ENCODE measurements at places on chromosomes 1 and 21.
A peak's percentile ranks its signal among the peaks of the same experiment; 100 is the strongest.

- DNase-seq, result peak; percentile 41
Observed at GRCh38 chr1:50610563-50610962, 187.3 kb upstream of the DMRTA2 start.

GRCh38 chr1:177984136-177984525, 14.3 kb upstream of the SEC16B start:
- DNase-seq, result peak; percentile 25

- DNase-seq, result no peak
Observed at GRCh38 chr1:101841824-101842223, 154.9 kb downstream of the OLFM3 start.

GRCh38 chr1:239657291-239657690, 270.9 kb downstream of the CHRM3 start:
- no peak for DNase-seq

DNA sequence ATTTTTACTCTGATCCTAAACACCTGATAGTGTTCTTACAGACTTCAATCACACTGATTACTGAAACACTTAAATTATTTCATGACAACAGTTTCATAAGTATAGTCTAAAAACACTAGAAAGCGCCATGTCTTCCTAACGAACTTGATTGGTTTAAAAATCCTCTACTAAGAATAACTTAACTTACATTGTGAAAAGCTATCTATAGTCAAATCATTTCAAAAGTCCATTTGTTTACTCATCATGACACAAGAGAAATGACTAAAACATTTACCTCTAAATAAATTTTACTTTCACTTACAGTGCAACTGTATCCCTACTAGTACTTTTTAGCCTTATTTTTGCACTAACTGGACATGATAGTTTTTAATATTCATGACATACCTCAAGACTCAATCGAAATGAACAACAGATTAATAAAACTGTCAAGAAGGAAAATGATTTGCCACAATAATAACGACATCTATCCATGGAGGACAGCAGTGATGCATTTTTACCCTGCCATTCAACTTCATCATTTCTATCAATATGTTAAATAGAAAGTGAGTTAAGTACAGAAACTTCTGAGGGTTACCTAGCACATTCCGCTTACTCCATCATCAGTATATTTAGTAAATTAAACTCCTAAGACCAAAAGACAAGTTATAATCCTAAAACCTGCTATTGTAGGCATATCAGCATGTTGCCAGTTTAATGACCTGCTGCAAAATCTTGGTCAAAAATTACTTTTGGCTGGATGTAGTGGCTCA, 38.4 kb downstream of the AHCTF1 start:
- no peak for DNase-seq

DNA sequence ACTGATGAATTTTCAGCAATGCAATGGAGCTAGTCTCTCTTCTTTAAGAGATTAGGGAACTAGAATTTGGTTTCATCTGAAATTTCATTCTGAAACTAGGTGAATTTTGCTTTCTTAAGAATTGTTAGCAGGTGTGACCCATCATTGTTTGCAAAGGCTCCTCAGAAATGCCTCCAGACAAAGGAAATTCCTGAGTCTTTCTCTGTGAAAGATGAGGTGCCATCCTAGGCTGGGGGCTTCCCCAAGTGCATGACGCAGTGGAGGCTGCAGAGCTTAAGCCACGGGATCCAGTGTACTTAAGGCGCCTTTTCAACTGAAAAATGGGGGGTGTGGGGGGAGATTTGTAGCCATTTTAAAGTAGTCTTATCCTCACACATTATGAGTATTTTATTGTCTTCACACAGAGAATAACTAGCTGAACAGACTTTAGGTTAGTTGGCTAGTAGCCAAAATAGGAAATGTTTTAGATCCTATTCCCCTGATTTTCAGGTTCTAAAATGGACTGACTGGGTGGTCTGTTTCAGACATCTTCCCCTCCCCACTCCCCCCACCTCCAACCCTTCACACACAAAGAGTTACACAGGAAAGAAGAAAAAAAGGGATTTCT, 202.0 kb downstream of the NFIA start:
- no peak for DNase-seq

DNA sequence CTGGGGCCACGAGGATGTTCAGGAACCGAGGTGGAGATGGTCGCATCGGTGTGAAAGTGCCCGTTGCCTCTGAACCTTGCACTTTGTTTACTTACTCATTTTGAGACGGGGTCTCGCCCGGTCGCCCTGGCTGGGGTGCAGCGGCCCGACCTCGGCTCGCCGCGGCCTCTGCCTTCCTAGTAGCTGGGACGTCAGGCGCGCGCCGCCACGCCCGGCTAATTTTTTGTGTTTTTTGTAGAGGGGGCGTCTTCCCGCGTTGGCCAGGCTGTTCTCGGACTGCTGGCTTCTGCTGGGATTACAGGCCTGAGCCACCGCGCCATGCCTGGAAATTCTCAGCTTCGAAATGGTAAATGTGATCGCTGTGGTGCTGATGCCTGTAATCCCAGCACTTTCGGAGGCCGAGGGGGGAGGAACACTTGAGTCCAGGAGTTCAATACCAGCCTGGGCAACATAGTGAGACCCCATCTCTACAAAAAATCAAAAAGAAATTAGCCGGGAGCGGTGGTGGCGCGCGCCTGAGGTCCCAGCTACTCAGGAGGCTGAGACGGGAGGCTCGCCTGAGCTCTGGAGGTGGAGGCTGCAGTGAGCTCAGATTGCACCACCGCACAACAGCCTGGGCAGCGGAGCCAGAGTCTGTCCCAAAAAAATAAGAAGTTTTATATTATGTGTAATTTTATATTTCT, 684 bp upstream of the MRPL20 start:
- DNase-seq, result no peak

DNA sequence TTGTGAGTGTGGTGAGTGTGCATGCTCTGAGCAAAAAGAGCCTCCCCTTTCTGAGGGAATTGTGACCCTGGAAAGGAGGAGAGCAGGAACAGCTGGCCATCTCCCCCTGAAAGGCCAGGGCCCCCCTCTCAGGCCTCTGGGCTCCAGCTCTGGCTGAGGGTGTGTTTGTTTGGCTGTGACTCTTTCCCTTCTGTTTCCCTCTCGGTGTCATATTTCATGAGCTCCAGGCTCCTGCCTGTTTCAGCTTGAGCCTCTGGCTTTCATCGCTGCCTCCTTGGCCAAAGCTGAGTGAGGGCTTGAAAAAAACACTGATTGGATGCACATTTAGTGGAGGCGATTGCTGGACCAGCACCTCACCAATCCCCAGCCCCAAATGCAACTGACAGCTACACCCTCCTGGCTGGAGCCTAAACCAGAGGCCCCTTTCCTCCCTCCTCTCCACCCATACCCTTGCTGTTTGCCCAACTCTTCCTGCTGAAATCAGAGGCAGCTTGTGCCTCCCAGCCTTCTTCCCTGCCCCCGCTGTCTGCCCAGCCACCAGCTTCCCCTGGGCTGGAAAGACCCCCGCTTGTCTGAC, 64.1 kb downstream of the DDR2 start:
- DNase-seq, result peak; percentile 46

GRCh38 chr1:30927448-30927847, 18.9 kb upstream of the SDC3 start:
- no peak for DNase-seq

- DNase-seq, result no peak
Observed at GRCh38 chr1:202112859-202113689, 9.6 kb upstream of the GPR37L1 start.

DNA sequence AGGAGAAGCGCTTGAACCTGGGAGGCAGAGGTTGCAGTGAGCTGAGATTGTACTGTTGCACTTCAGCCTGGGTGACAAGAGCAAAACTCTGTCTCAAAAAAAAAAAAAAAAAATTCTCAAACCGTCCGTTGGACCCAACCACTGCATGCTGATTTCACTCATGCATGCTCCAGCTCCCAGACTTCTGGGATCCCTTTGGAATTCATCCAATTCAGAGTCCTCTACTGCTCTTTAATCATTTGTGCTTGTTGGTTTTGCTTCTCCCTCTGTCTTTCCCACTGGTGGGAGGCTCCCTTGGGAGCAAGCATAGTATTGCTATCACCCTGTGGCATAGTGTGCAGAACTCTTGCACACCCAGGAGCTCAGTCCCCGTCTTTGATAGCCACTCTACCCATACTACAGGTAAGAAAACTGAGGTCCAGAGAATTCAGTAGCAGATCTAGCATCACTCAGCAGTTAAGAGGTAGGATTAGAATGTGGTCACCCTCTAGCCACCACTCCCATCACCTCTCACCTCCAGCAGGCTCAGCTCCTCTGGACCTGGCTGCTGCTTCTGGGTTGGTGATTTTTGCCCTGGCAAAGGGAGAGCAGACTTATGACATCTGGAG, 3.1 kb upstream of the LMNA start:
- no peak for DNase-seq

- DNase-seq, result no peak
Observed at GRCh38 chr1:64980745-64981600, 14.6 kb upstream of the JAK1 start.

DNA sequence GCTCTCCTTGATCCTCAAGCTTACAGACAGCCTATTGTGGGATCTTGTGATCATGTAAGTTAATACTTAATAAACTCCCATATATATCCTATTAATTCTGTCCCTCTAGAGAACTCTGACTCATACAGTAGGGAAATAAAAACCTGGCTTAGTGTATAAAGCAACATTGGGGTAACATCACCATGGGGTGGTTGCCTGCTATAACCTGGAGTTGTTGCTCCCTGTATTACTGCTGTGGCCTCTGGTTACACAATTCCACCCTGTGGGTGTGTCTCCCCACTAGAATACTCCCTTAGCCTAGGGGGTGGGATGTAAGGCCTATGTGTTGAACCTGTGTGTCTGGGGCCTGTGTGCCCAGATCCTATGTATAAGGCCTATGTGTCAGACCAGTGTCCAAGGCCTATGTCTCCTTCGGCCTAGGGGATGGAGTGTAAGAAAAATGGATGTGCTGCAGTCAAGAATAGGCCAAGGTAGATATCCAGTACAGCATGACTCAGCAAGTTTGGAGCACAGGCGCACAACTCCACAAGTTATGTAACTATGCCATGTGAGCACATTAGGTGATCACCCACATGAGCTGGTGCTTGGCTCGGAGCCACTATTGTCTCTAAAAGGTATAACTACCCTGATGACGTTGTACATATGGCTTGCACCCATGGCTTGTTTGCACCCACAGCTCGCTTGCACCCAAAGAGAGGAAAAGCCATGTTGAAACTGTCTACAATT, 96.8 kb upstream of the C1orf21 start:
- DNase-seq, result no peak

GRCh38 chr1:214717351-214717750, 114.4 kb downstream of the CENPF start:
- no peak for DNase-seq

GRCh38 chr1:100070201-100070939, 62.4 kb downstream of the SASS6 start:
- DNase-seq, result no peak

- DNase-seq, result peak; percentile 69
Observed at GRCh38 chr1:19441048-19441780, 44.1 kb downstream of the CAPZB start.

DNA sequence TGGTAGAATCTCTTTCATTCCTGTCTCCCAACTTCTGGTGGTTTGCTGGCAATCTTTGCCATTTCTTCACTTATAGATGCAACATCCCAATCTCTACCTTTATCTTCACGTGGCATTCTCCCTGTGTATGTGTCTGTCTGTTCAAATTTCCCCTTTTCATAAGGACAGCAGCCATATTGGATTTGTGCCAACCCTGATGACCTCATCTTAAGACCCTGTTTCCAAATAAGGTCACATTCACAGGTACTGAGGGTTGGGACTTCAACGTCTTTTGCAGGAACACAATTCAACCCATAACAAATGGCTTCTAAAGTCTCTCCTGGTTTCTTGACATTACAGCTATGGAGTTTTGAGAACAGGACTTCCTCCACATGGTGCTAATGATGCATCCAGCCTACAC, 84.5 kb upstream of the OLIG2 start:
- DNase-seq, result no peak
